ENCODE measurements at places on chromosomes 12 and 14. TPM values are rescaled to one million over a fixed set of nuclear protein-coding genes. Genes with fewer than 3 reads are reported as not detected.

The OR4L1 gene
- total RNA-seq = not detected

- H3K27ac ChIP-seq = no peak overlapping the region
- peaks cover 15% of the 10 kb centered on the region for H3K4me1 ChIP-seq
- H3K27me3 ChIP-seq = no peaks in the 10 kb centered on the region
- no peak overlapping the region for H3K4me3 ChIP-seq
- DNase-seq = no peak
- H3K36me3 ChIP-seq = no peaks in the 10 kb centered on the region
These were observed 152.2 kb downstream of the BCL11B start for GRCh38 chr14:99119554-99120525.

The CDCA3 gene
- total RNA-seq = 1.1 TPM

DNA sequence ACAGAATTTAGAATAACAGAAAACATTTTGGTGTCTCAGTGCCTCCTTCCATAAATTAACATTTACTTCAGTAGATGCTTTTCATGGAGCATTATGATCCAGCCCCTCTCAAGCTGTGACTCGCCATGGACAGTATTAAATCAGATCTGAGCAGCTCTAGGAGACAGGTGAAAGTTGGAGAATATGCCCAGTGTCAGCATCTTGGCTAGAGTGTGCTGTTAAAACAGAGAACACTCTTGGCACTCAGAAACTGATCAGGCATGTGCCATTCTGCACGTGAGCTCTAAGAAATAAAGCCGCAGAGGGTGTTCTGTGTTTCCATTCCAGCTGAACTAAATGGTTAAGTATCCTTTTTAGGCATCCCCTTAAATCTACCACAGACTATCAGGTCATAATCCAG is 68.0 kb downstream of the DIP2B start:
- H3K4me1 ChIP-seq = no peaks in the 10 kb centered on the region
- H3K27me3 ChIP-seq = no peaks in the 10 kb centered on the region
- H3K36me3 ChIP-seq = no peaks in the 10 kb centered on the region
- H3K4me3 ChIP-seq = no peak overlapping the region
- no peak for DNase-seq

DNA sequence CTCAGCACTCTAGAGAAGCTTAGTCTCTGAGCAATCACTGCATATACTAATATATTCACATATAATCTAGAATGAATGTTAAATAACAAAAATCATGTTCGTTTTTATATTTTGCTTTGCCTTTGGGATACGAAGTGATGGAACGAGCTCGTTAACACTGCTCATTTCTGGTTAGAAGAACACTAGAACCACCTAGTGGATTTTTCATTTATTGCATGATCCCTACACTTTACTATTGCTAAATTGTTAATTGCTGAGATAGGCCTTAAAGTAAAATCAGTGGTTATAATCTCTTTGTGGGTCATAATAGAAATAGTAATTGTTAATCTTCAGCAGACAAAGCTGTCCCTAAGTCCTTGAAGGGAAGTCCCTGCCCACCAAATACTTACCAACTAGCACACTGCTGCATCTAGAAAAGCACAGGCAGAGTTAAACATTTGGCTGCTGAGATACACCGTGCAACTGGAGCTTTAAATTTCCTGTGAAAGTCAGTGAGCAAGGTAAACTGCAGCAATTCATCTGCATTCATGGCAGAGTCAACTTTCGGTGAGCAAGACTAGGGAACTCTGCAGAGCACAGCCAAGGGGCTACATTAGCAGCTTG is 353.7 kb downstream of the APAF1 start:
- no peaks in the 10 kb centered on the region for H3K27me3 ChIP-seq
- DNase-seq = no peak
- H3K4me3 ChIP-seq = no peak overlapping the region
- no peak overlapping the region for H3K27ac ChIP-seq

DNA sequence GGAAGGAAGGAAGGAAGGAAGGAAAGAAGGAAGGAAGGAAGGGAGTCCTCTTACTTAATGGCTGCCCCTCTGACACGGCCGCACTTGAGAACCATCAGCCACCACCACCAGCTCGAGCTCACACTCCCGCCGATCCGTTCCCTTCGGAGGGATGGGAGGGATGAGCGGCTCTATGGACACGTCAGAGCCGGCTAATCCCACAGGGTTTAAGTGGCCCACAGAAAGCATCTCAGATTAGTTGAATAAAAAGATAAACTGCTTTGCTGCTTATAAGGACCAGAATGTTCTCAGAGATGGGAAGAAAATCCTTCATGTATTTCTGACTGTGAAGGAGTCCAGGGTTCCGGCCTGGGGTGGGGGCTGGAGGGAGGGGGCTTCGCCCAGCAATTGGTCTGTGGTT is 31.1 kb downstream of the PRIMA1 start:
- H3K4me1 ChIP-seq = no peaks in the 10 kb centered on the region
- DNase-seq = no peak
- no peaks in the 10 kb centered on the region for H3K36me3 ChIP-seq
- no peaks in the 10 kb centered on the region for H3K27me3 ChIP-seq
